ENCODE measurements at places on chromosomes 7 and 10. TPM values are rescaled to one million over a fixed set of nuclear protein-coding genes. Genes with fewer than 3 reads are reported as not detected.

- DNase-seq: no peak
Observed at GRCh38 chr7:115085421-115085820, 163.5 kb downstream of the MDFIC start.

DNA sequence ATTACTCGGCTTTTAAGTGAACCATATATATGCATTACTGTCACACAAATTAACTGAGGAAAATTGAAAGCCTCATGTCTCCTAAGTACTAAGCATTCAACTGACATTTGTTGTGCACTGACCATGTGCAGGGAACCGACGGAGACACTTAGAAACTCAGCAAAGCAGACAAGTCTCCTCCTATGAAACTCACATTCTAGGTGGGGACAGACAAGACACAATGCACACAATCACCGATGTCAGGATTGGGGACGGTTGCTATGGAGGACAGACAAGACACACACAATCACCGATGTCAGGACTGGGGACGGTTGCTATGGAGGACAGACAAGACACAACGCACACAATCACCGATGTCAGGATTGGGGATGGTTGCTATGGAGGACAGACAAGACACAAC is 134.0 kb downstream of the PTPRN2 start:
- DNase-seq: no peak

Gene PRSS1
- not detected for total RNA-seq

- peak; percentile 85 for DNase-seq
Observed at GRCh38 chr7:51315393-51316261, 982 bp downstream of the COBL start.

- DNase-seq: no peak
Observed at GRCh38 chr10:4353964-4354363, 472.0 kb upstream of the AKR1E2 start.

DNA sequence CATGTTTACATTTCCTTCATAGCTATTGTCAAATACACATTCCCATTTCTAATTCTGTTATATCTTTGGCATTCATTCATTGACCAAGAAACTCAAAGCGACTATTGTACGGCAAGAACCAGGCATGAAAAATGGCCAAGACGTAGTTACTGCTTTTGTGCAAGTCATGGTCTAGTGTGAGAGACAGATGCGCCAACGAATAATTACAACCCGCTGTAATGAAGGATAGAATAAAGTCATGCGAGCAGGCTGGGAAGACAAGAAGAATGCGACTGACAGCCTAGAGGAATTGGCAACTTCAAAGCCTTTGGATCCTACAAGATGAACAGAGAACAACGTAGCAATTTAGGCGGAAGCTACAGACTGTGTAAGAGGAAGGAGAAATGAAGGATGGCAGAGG is 221.2 kb downstream of the CALN1 start:
- DNase-seq: no peak

Gene SPDYE6
- total RNA-seq: not detected

GRCh38 chr10:10589540-10590303 is 427.9 kb upstream of the CELF2 start:
- no peak for DNase-seq

DNA sequence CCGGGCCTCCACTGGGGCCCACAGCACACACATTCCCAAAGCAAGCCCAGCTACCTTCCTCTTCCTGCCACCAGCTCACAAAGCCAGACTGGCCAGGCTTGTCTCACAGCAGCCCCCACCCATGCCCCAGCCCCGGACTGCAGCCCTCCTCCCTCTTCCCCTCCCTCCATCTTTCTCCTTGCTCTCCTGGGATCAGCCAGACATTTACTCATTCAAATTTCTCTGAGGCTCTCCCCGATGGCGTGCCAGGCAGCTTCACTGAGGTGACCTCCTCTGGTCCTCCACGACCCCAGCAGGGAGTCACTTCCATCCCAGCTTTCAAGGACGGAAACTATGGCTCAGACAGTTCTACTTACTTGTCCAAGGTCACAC is 187.5 kb downstream of the GRID1 start:
- DNase-seq: no peak

DNA sequence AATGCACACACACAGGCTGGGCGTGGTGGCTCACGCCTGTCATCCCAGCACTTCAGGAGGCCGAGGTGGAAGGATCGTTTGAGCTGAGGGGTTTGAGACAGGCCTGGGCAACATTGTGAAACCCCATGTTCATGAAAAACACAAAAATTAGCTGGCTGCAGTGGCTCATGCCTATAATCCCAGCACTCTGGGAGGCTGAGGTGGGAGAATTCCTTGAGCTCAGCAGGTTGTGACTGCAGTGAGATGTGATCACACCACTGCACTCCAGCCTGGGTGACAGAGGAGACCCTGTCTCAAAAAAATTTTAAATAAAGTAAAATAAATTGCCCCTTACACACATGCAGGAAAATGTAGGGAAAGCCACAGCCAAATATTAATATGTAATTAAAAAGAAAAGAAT is 44.1 kb downstream of the RNF32 start:
- DNase-seq: no peak

Gene NODAL
- total RNA-seq: 29.9 TPM

Gene KCNH2
- 14.7 TPM for total RNA-seq

Data from GM23338 (cell line).